ENCODE measurements at places on chromosomes 7 and 10.

- no peaks in the 10 kb centered on the region for H3K4me1 ChIP-seq
- H3K36me3 ChIP-seq, result no peaks in the 10 kb centered on the region
- H3K4me3 ChIP-seq, result no peak overlapping the region
- no peak for DNase-seq
Measured at GRCh38 chr10:131655101-131655849, 245.5 kb upstream of the PPP2R2D start.

DNA sequence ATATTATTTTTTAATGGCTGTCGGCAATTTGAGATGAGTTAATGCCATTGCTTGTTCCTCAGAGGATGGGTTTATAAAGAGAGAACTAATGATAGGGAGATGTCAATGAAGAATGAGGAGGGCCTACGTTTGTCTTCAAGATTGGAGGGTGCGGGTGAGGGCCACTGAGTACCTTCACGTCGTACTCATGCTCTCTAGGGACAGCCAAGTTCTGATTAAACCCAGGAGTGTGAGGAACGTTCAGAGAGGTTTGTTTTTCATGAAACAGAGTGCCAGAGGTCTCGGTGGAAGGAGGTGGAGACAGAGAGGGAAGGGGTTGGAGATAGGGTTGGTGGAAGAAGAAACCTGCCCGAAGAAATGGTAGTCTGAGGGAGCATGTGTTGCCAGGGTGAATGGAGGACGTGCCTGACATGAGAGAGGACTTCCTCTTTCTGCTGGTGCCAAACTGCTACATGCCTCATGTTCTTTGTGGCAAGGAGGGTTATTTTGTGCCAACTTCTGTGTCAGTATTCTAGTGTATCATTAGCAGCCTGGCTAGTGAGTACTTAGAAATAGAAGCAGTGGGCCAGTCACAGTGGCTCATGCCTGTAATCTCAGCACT, 8.9 kb downstream of the DHTKD1 start:
- peak overlapping the region; percentile 92 for H3K27ac ChIP-seq
- peak overlapping the region; percentile 77 for H3K4me3 ChIP-seq
- H3K36me3 ChIP-seq, result no peaks in the 10 kb centered on the region
- no peaks in the 10 kb centered on the region for H3K27me3 ChIP-seq
- DNase-seq, result peak; percentile 60

DNA sequence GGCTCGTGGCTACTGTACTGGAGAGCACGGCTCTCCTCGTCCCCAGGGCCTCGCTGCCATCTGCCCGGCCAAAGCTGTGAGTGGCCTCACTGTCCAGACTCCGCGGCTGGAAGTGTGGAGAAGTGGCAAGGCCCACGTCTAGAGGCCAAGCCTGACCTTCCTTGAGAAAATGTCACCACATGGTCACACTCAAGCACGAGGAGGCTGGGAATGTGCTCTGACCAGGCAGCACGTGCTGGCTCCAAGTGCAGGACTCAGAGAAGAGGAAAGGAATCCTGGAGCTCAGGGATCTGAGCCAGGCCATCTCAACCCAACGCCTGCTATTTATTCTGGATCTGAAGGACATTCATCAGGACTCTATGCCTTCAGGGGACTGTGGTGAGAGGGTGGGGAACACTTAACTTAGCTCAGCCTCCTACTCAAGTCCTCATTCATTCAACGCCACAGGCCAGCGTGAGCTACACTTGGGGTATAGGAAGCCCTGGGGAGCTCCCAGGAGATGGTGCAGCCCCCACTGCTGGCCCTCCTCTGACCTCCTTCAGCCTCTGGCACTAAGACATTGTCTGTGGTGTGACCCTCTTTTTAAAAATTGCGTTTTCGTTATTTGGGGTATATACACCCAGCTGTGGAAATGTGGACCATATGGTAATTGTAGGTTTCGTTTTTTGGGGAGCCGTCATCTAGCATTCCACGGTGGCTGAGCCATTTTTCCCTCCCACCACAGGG, 29.0 kb downstream of the EN2 start:
- H3K4me3 ChIP-seq, result no peak overlapping the region
- no peak overlapping the region for H3K27ac ChIP-seq
- H3K27me3 ChIP-seq, result peaks cover 24% of the 10 kb centered on the region
- DNase-seq, result no peak
- peaks cover 33% of the 10 kb centered on the region for H3K4me1 ChIP-seq
- H3K36me3 ChIP-seq, result peaks cover 13% of the 10 kb centered on the region

- H3K27ac ChIP-seq, result no peak overlapping the region
- DNase-seq, result no peak
- H3K27me3 ChIP-seq, result peaks cover 13% of the 10 kb centered on the region
- no peaks in the 10 kb centered on the region for H3K36me3 ChIP-seq
- no peak overlapping the region for H3K4me3 ChIP-seq
Measured at GRCh38 chr10:44980309-44981171, 1.9 kb upstream of the DEPP1 start.

DNA sequence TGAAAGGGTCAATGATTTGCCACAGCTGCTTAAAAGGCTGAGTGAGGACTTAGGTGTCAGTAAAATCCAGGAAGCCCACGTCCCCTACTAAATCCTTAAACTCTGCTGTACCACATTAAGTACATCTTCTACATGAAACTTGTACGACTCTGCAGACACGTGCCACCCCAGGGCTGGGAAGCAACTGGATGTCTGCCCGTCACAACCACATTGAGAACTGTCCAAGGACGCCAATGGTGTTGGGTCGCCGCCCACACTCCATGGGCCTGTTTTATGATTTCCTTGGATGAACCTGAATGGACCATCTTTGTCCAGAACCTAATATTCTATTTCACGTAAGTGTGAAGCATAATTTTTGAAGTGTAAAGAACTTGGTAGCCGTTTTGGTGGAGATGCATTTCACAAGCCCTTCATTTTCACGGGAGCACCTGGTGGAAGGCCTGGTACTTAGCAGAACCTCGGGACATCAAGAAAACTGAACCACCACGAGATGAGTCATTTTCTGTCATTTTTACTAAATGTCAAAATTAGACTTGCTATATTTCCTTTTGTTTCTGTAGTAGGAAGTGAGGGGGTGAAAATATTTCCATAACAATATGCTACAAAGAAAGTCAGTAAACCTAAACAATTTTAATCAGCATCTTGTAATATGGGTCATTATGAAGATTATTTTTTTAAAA, 134.9 kb downstream of the SFMBT2 start:
- H3K36me3 ChIP-seq, result peaks cover 5% of the 10 kb centered on the region
- DNase-seq, result no peak
- H3K27ac ChIP-seq, result no peak overlapping the region
- H3K4me3 ChIP-seq, result no peak overlapping the region
- H3K4me1 ChIP-seq, result peaks cover 5% of the 10 kb centered on the region

DNA sequence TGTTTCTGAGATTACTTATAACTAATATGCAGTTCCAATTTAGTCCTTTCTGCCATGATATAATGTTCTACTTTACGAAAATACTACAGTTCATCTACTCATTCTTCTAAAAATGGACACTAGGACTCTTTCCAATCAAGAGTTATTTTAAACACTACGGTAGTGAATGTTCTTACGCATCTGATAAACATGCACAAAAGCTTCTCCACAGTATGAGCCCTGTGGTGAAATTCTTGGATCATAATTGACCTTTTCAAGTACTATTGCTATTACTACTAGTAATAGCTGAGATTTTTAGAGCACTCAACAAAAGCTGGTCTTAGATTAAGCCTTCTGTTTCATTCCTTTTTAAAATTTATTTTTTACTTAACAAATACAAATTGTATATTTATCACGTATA, 106.4 kb downstream of the CH25H start:
- no peak overlapping the region for H3K4me3 ChIP-seq
- H3K4me1 ChIP-seq, result no peaks in the 10 kb centered on the region
- H3K27me3 ChIP-seq, result no peaks in the 10 kb centered on the region
- H3K27ac ChIP-seq, result no peak overlapping the region

DNA sequence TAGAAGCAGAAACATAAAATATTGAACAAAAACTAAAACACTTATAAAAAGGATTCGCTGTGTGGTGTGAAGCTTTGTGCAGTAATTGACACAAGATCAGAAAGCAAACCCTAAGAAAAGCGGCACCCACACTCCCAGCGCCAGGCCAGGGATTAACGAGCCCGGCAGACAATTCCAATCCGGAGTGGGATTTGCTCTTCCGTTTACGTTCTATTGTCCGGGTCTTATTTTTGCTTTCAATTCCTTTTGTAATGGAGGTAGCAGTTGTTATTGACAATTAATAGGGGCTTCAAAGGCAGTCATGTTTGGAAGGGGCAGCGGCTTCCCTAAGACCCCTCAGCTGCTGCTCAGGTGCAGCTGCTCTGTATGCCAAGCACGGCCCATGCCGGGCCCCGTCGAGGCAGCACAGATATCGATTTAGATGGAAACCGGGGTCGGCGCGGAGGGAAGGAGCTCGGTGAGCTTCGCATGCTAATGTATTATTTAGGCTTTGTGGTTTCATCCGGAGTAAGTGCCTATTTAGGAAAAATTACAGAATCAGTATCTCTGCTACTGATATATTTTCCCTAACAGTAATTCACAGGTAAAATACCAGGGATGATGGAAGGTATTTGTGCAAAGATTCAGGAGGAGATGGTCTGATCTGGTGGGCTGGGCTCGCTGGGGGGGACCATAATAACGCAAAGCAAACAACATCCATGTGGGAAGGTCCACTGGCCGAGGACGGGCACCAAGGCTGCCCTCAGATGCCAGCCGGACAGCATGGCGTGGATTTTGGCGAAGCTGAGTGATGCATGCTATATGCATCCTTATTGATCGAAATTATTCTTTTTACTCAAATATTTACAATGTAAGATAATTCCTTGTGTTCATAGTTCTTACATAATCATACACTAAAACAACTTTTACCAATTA, 561.7 kb downstream of the PTPRN2 start:
- H3K27me3 ChIP-seq, result peaks cover 9% of the 10 kb centered on the region
- no peaks in the 10 kb centered on the region for H3K4me1 ChIP-seq
- no peak for DNase-seq

- peaks cover 6% of the 10 kb centered on the region for H3K27me3 ChIP-seq
- no peaks in the 10 kb centered on the region for H3K4me1 ChIP-seq
- no peak overlapping the region for H3K27ac ChIP-seq
Measured at GRCh38 chr10:2682491-2682890, 384.9 kb upstream of the PFKP start.

DNA sequence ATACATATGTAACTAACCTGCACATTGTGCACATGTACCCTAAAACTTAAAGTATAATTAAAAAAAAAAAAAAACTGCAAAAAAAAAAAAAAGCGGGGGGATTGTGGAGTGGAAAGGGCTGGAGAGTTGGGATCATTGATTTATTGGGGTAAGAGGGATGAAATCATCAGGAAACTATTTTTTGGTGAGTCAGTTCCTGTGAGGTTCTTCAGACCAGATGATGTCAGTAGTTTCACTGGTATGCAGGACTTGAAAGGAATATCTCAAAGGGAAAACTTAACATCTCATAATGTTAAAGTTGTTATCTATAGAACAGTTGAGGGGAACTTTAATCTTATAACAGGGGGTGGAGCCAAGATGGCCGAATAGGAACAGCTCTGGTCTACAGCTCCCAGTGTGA, 32.6 kb upstream of the TECTB start:
- H3K36me3 ChIP-seq, result no peaks in the 10 kb centered on the region
- no peak for DNase-seq
- H3K27me3 ChIP-seq, result peaks cover 3% of the 10 kb centered on the region
- no peak overlapping the region for H3K4me3 ChIP-seq
- no peaks in the 10 kb centered on the region for H3K4me1 ChIP-seq

DNA sequence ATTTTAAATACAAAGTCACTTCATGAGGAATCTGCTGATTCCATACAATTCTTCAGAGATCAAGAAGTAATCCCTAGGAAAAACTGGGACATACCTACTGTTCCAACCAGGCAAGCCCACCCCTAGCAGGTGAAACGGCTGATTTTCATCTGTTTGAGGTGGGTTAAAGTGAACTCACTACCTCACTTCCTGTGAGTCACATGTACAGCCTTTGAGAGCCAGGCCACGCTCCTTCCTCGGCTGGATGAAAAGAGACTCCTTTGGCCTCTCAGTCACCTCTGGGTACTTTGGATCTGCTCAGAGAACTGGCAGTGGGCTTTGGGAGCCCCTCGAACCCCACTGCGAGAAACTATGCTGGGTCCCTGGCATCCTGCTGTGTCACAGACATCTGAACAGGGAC, 68.2 kb downstream of the CHST15 start:
- H3K27me3 ChIP-seq, result no peaks in the 10 kb centered on the region
- DNase-seq, result no peak
- H3K4me3 ChIP-seq, result no peak overlapping the region

DNA sequence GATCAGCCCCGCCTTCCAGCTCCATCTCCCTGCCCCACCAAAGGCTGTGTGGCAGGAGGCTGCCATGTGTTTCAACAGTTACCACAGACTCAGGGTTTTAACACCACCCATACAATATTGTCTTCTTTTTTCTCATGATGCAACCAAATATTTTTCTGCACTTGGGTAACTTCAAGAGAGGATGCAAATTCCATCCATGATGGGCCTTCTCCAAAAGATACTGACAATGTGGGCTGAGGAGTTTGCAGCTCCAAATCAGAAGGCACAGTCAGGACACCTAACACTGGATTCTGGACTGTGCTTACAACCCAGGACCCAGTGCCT, 347.9 kb downstream of the GRID1 start:
- no peaks in the 10 kb centered on the region for H3K36me3 ChIP-seq
- no peak overlapping the region for H3K27ac ChIP-seq
- peaks cover 11% of the 10 kb centered on the region for H3K4me1 ChIP-seq

- no peak overlapping the region for H3K27ac ChIP-seq
- H3K4me3 ChIP-seq, result no peak overlapping the region
- peak; percentile 2 for DNase-seq
- H3K4me1 ChIP-seq, result no peaks in the 10 kb centered on the region
Measured at GRCh38 chr7:115707258-115708012, 323.1 kb downstream of the TFEC start.

GRCh38 chr10:104581884-104582601, 59.0 kb upstream of the SORCS3 start:
- no peak for DNase-seq
- no peaks in the 10 kb centered on the region for H3K4me1 ChIP-seq
- no peaks in the 10 kb centered on the region for H3K36me3 ChIP-seq
- H3K4me3 ChIP-seq, result no peak overlapping the region

DNA sequence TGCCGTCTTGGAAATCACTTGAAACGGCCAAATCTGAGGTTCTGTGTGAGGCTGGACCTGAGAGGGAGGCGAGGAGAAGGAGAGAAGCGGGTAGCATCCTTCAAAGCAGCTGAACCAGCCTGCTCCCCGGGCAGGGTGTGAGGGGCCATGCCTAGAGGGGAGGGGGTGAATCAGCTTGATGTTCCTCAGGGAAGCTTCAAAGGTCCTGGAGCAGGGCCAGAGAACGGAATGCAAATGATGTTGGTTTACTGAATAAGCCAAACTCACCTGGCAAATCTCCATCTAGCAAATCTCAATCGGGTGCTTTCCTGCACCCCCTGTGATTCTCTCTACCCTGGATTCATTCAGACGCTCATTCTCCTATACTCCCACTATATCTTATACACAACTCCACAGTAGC, 226.9 kb downstream of the WDR11 start:
- peaks cover 8% of the 10 kb centered on the region for H3K27me3 ChIP-seq
- no peaks in the 10 kb centered on the region for H3K4me1 ChIP-seq
- no peak for DNase-seq
- no peaks in the 10 kb centered on the region for H3K36me3 ChIP-seq
- H3K4me3 ChIP-seq, result no peak overlapping the region
- H3K27ac ChIP-seq, result no peak overlapping the region

GRCh38 chr7:47453093-47454061, 128.5 kb downstream of the TNS3 start:
- H3K27ac ChIP-seq, result peak overlapping the region; percentile 14
- peak overlapping the region; percentile 9 for H3K4me3 ChIP-seq
- peaks cover 3% of the 10 kb centered on the region for H3K36me3 ChIP-seq
- H3K4me1 ChIP-seq, result peaks cover 33% of the 10 kb centered on the region
- no peaks in the 10 kb centered on the region for H3K27me3 ChIP-seq
- no peak for DNase-seq

GRCh38 chr10:132687893-132688579, 97.9 kb downstream of the NKX6-2 start:
- DNase-seq, result no peak
- peaks cover 35% of the 10 kb centered on the region for H3K4me1 ChIP-seq
- H3K27me3 ChIP-seq, result no peaks in the 10 kb centered on the region
- peak overlapping the region; percentile 47 for H3K27ac ChIP-seq
- H3K4me3 ChIP-seq, result no peak overlapping the region

Measured in naive B cell (primary cell).